ENCODE measurements at places on chromosomes 2 and 18. TPM values are rescaled to one million over a fixed set of nuclear protein-coding genes. Genes with fewer than 3 reads are reported as not detected.

- DNase-seq = no peak
Measured at GRCh38 chr18:3100498-3101132, 87.7 kb upstream of the LPIN2 start.

DNA sequence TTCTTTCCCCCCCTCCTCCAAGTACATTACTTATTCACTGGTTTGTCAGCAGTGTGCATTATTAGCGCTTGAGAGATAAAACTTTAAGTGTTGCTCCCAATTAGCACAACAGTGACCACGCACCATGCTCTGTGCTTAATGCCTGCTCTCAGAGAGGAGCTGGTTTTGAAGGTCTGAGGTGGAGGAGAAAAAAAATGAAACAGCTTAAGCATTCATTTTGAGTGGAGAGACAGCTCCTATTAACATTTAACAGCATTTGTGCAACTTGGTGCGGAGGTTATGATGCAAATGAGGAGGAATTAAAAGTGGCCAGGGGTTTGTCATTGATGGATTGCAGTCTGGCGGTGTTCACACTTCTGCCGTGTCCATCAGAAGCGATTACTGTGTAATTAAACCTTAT, 141.8 kb downstream of the FIGN start:
- DNase-seq = no peak

DNA sequence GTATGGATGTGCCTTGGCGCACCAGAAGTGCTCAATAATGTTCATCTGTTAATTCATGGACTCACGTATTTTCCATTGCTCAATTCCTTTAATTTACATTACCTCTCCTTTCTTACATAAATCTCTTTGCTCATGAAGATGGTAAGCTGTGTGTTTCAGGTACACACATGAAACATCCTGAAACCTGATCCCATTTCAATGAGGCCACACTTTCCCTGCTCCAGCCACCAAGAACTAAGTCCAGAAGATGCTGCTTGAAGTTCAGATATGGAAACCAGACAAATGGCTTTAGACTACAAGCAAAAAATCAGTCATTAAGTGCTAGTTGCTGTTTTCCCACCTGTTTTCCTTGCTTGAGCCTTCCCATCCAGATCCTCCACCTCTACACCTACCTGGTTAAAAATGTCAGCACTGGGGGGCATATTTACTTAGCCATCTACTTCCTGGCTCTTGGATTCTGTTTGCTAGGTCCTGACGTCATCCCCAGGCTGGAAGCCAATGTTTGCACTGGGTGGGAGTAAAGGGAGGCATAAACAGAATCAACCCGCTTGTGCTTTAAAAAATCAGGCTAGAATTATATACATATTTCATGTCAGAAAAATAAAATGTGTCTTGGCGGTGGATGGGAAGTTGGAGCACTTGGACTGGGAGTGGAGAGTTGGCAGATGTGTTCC, 309.7 kb downstream of the OSR1 start:
- no peak for DNase-seq

GRCh38 chr18:48694295-48694694, 155.5 kb downstream of the CTIF start:
- no peak for DNase-seq

DNA sequence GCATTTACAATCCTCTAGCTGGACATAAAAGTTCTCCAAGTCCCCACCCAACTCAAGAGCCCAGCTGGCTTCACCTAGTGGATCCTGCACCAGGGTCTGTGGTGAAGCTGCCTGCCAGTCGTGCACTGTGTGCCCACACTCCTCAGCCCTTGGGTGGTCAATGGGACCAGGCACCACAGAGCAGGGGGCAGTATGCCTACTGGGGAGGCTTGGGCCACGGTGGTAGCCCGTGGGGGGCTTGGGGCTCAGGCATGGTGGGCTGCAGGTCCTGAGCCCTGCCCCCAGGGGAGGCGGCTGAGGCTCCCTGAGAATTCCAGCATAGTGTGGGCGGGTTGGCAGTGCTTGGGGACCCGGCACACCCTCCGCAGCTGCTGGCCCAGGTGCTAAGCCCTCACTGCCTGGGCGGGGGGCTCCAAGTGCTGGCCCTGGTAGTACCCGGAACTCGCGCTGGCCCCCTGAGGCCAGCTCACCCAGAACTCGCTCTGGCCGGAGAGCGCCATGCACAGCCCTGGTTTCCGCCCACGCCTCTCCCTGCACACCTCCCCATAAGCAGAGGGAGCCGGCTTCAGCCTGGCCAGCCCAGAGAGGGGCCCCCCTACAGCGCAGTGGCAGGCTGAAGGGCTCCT, 1473.4 kb downstream of the SUCLG1 start:
- DNase-seq = no peak

Gene AKAIN1
- total RNA-seq = not detected

Gene METTL5
- total RNA-seq = 51.1 TPM

Gene OXER1
- 2.1 TPM for total RNA-seq

DNA sequence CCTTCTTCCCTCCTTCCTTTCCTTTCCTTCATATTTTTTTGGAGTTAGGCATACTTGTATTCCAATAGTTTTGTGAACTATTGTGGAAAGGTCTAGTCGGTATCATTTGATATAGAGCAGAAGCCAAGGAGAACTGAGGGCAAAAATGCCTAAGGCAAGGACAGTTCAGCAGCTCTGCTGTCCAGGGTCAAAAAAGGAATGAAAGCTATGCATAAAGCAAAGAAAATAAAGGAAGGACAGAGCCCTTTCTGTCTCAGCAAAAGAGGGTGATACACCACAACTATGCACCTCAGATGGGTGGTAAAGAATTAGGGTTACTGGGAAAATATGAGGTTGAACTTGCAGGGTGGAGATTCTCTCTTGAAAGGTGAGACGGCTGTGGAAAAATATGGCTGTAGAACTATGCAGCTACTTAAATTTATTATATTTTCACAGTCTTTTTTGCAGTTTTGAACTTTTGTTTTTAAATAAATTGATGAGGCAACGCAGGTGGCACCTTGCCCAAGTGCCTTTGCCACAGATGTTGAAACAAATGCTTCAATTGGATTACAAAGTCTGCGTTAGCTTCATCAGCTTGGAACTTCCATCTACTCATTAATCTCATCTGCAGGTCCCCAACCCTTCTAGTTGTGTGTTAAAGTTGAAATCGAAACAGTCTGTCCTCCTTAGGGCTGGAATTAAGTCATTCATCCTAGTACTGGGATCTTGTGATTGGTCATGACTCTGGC, 20.8 kb downstream of the LHCGR start:
- no peak for DNase-seq

DNA sequence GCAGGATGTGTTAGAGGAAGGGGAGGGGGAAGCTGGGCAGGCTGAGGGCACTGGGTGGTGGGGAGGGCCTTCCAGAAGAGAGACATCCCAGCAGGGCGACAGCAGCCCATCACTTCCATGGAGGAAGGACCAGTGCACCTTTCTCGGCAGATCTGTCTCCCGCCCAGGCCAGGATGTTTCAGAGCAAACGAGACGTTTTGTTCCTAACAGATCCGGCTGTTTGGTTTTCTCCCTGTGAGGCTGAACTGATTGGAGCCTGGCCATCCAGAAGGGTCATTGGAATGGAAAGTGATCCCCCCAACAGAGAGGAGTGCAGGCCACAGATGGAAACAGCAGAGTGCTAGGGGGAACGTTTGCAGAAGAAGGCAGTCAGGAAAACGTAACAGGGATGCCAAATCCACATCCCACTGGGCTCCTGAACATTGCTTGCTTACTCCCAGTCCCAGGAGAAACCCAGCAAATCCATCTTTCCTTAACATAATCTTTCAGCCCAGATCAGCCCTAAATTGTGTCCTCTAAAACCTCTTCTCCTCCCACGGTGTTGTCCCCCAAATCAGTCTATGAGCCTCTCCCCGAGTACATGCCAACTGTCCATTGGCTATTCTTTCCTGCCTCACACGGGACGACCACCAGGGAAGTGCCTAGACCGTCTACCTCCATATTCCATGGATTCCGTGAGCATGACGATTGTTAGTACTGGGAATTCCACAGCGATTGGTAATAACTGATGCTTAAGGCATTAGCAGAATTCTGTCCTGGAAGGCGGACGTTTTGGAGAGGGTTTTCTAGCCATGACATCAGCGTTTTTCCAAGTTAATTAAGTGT, 126.8 kb downstream of the SEPTIN10 start:
- DNase-seq = no peak

GRCh38 chr18:24013051-24013450, 1.5 kb upstream of the TTC39C start:
- DNase-seq = no peak

DNA sequence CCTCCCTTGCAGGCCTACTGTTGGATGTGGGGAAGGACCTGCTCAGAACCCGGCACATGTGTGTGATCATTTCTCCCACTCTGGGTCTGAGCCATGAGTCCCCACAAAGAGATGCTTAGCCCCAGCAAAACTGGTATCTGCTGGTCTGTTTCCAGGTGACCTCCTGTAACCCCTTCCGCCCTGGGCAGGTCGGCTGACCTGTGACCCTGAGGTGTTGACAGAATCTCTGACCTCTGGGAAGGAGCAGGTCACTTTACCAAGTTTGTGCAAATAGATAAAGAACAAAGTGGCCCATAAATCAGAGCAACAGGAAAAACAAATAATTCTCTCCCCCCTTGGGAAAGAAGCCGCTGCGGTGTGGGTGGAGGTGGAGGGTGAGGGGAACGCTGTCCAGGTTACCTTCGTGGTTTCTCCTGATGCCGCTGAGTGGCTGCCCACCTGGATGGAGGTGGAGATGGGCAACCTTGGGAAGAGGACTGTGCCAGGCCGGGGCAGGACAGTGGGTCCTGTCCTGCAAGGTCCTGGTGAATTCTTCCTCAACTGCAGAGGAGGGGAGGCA, 174.0 kb upstream of the MYCN start:
- DNase-seq = no peak

- no peak for DNase-seq
Measured at GRCh38 chr2:29617351-29617750, 304.0 kb downstream of the ALK start.

DNA sequence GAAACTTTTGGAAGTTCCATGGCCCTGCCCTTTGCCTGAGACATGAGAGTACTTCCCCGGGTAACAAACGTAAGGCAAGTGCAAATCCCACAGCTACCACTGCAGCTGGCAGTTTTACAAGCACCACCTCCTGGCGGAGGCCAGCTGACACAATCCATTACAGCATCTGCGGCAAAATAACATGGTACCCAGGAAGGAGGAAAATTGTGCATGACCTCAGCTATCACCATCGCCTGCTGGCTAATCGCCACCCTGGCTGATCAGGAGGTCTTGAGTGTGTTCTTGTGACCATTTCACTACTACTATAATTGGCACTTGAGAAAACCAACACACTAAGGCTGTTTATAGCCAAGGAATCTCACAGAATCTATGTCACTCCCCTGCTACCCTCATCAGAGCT, 71.7 kb upstream of the SERPINE2 start:
- no peak for DNase-seq

DNA sequence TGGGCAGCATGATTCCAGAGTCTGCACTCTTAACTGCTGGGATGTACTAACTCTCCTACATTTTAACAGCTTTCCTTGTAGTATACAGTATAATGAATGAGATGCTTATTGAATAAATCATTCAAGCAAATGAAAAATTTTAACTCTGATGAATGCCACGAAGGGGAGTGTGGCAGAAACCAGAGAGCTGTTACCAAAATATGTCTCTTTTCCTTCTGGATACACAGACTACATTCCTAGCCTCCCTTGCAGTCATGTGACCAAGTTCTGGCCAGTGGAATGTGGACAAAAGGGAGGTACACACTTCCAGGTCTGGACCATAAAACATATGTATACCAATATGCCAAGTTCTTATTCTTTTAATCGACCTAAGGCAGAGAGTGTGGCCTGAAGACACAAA, 1.7 kb upstream of the EML4 start:
- no peak for DNase-seq

- no peak for DNase-seq
Measured at GRCh38 chr2:84290537-84290936, 168.5 kb downstream of the SUCLG1 start.

GRCh38 chr2:53104263-53104662, 663.3 kb upstream of the CHAC2 start:
- no peak for DNase-seq

DNA sequence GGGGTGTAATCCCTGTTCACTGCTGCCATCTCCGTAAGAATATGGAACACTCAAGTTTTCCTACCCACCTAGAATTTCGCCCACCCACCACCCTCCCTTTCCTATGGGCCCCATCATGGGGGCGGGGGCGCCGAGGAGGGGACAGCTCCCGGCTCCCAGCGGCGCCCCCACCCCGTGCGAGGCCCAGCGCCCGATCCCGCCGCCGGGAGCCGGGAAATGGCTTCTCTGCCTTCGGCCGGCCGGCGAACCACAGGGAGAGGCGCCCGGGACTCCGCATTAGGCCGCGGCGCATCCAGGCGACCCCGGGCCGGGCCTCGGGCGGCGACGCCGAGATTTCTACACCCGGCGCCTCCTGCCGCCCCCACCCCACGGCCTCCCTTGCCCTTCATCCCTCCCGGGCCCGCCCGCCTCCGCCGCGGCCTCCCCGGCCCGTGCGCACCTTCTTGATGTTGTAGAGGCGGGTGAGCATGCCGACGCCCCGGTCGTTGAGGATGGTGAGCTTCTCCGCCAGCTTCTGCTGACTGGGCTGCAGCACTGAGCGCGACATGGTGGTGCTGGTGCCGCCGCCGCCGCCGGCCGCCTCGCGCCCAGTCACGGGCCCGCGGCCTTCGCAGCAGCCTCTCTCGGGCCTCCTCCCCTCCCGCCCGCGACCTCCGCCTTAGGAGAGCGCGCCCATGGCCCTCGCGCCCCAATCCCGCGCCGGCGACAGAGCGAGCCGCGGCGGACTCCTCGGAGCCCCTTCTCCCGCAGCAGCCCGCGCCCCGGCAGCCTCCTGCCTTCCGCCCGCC, 510 bp downstream of the NCKAP1 start:
- DNase-seq = no peak

DNA sequence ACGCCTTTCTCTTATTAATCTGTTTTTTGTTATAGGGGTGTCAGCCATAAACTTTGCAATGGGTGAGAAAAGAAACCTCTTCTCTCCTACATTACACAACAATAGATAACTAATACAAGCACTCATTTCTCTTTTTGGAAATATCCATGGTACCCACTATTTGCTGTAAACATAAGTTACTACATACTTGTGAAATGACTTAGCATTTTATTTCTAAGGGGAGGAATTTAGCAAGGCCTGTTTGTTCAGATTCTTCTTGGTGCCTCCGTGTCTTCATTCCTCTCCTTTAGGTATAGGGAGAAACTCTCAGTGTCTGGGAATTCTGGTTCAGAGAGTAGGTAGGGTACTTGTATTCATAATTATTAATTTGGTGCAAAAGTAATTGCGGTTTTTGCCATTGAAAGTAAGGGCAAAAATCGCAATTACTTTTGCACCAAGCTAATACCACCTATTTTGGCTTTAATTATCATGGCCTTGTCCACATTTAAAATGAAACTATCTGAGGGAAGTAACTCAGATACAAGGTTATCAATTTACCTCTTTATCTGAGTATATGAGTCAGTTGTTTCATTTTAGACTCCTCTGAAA, 134.8 kb downstream of the MREG start:
- DNase-seq = no peak

DNA sequence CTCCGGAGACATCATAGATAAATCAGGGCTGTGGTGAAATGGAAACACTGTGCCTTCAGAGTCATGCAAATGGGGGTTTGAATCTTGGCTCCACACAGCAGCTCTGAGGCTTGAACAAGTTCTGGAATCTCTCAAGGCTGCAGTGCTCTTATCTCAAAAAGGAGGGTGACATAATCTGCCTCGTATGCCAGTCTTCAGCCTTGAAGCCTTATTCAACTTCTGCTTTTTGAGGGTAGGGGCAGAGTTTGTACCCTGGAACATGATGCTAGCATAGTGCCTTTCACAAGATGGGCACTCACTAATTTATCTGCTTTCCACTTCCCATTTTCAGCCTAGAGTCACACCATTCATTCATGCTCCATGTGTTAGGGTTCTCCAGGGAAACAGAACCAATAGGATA, 42.3 kb downstream of the GATA6 start:
- DNase-seq = no peak

Gene CDKL4
- total RNA-seq = not detected

Gene RFTN2
- not detected for total RNA-seq

Data from activated B cell treated with CpG ODN at 0.5 μM for 24 hours (primary cell).